LHCN-M2 (cell line): ENCODE measurements at places on chromosomes 5 and 9. TPM values are rescaled to one million over a fixed set of nuclear protein-coding genes. Genes with fewer than 3 reads are reported as not detected.

DNA sequence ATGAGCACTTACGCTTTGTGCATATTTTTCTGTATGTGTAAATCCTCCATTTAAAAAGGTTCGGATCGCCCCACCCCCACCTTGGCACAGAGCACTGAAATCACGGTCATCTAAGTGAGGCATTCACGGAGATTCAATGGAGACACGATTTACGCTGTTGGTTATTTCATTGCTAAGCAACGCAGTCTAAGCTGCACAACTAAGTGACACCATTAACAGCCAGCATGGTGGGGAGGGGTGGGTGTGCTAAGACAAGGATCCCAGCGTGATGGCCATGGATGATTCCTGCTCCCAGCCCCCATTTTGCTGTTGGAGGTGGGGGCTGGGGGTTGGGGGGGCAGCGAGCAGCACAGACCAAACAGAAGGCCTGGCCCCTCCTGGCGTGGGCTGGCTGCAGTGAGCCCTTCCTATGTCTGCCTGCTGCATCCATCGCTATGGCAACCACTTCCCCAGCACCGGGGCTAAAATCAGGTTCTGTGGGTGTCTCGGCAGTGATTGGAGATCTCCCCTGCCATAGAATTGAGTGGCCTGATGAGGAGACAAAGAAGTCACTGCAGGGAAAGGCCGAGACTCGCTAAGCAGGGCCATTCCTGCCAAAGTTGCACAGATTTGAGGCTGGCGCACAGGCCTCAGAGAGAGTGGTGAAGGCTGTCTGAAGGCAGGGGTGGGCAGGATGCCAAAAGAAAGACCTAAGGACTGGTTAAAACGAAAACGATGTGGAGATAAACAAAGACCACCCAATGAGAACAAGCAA, 14.3 kb upstream of the MARCHF6 start:
- DNase-seq, result no peak

DNA sequence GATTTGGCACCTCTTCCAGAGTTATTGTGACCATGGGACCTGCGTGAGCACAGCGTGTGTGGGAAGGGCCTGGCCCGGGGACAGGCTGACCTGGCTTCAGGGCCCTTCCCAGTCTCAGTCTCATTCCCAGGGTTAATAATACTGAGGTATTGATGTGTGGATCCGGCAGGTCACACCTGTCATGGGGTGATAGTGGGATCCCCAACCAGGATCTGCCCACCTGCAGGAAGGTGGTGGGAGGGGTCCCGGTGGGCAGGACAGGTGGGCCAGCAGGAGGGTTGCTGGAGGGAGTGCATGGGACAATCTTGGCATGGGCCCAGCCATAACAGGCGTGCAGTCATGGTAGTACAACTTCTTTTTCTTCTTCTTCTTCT, 55.4 kb downstream of the COL15A1 start:
- DNase-seq, result no peak

DNA sequence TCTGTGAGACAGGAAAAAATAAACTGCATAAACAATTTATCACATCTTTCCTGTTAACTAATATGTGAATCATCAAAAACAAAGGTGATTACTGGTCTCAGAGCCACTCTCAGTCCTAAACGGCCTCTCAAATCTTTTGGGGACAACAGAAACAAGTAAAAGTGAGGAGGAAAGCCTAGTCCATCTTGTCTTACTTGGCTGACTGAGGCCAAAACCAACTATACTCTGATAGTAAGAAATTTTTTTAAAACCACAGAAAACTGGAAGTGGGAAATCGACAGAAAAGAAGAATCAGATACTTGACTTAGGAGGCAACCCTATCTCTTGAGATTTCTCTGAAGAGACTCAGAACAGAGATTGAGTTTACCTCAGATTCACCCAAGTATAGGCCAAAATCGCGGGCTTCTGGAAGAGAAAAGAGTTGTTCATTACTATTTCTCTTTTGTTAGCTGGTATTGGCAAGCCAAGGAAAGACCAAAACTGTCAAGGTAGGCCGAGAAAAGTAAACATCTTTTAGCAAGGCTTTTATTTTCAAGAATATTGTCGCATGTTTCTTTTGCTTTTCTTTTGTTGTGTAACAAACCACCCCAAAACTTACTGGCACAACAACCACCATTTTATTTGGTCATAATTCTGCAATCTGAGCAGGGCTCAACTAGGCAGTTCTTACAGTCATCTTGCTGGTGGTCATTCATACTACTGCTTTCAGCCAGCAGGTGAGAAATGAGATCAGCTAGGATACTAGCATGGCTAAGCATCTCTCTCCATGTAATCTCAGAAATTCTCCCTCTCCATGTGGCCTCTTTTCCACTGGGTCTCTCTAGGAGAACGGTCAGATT, 46.1 kb downstream of the RFX3 start:
- no peak for DNase-seq

- no peak for DNase-seq
Observed at GRCh38 chr5:2166306-2166978, 283.7 kb upstream of the IRX4 start.

The SOHLH1 gene
- total RNA-seq, result not detected in 2 replicates

- no peak for DNase-seq
Observed at GRCh38 chr9:38434853-38435252, 10.6 kb upstream of the IGFBPL1 start.

The CDC20B gene
- not detected in 2 replicates for total RNA-seq

The PRSS3 gene
- total RNA-seq, result not detected in 2 replicates
